Stimulated activated CD8-positive, alpha-beta memory T cell treated with anti-CD3 and anti-CD28 coated beads, Interleukin-4, amount 100 ng/mL, for 4 hours (primary cell): ENCODE measurements at places on chromosomes 6 and 20.

- no peak for DNase-seq
Measured at GRCh38 chr6:30493643-30494250, 4.4 kb downstream of the HLA-E start.

DNA sequence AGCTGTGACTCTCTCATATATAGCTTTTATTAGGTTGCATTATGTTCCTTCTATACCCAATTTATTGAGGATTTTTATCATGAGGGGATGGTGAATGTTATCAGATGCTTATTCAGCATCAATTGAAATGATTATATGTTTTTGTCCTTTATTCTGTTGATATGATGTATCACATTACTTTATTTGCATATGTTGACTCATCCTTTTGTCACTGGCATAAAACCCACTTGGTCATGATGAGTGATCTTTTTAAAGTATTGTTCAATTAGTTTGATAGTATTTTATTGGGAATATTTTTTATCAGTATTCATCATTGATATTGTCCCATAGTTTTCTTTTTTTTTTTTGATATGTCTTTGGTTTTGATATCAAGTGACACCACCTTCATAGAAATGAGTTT, 529.9 kb downstream of the MMUT start:
- DNase-seq = no peak

- DNase-seq = no peak
Measured at GRCh38 chr6:89242574-89243330, 25.6 kb upstream of the GABRR1 start.

DNA sequence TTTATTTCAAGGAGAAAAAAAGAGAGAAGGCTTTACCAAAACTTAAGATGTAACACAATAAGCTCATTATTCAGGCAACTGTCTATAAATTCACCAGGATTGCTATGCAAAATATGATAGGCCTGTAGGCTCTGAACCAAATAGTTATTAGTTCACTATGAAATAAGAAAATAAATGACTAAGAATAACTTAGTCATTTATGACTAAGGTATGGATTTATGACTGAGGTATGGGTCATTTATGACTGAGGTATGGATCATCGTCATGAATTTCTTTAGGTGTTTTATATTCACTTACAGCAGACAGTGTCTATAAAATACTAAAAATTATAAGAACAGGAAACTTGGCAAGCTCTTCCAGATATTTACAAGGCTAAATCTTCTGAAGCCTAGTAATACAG, 52.1 kb upstream of the SNX9 start:
- DNase-seq = no peak

DNA sequence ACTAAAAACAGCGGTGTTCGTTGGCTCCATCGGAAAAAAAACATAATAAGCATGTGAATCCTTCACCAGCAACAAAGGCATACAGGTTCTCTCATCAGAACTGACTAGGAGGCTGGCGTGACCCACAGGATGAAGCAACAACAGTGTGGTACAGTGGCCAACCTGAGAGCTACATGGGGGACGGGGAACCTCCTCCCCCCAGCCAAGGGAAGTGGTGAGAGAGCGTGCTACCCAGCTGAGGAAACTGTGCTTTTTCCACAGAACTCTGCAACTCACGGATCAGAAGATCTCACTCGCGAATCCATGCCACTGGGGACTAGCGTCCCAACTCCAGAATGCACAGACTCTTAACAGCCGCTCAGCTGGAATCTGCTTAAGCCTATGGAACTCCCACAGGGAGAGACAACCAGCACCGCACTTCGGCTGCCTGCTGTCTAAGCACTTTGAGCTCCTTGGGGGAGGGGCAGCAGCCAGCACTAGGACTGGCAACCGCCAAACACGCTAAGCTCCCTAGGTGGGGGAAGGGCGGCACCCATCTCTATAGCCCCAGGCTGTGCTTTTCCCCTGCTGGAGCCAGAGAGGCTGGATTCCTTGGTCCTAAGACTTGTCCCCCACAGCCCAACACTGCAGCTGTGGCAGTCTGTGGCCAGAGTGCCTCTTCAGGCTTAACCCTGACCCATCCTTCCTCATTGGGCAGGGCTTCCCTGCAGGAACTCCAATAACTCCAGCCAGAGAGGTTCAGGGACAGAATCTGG, 538.3 kb upstream of the BTBD3 start:
- DNase-seq = no peak
